ENCODE measurements at places on chromosomes 4 and X.

DNA sequence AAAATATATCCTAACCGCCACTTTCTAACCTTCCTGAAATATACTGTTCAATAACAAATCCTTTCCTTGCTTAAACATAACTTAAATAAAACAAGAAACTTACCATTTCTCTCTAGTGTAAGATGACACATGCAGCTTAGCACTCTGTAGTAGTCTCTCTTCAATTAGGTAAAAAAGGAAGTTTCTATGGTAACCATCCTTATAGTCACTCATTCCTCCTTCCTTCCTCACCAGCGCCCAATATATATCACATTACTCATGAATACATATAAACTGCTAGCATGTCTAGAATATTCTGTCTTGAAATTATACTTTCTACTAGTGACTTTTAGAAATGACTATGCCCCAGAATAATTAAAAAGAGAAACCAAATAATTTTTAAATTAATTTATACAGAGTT is 112.2 kb downstream of the SNCA start:
- DNase-seq = no peak

- no peak for DNase-seq
These were observed 319.5 kb upstream of the NOCT start for GRCh38 chr4:138696058-138696457.

- DNase-seq = no peak
These were observed 367.4 kb upstream of the ANXA10 start for GRCh38 chr4:167724941-167725340.

- no peak for DNase-seq
These were observed 54.7 kb downstream of the SMARCAD1 start for GRCh38 chr4:94262163-94263016.

- no peak for DNase-seq
These were observed 278.6 kb downstream of the ADGRA3 start for GRCh38 chr4:22237155-22237751.

- no peak for DNase-seq
These were observed 498.7 kb downstream of the SPOCK3 start for GRCh38 chr4:166735553-166735952.

- DNase-seq = no peak
These were observed 6.2 kb downstream of the MBNL3 start for GRCh38 chrX:132482632-132483031.

DNA sequence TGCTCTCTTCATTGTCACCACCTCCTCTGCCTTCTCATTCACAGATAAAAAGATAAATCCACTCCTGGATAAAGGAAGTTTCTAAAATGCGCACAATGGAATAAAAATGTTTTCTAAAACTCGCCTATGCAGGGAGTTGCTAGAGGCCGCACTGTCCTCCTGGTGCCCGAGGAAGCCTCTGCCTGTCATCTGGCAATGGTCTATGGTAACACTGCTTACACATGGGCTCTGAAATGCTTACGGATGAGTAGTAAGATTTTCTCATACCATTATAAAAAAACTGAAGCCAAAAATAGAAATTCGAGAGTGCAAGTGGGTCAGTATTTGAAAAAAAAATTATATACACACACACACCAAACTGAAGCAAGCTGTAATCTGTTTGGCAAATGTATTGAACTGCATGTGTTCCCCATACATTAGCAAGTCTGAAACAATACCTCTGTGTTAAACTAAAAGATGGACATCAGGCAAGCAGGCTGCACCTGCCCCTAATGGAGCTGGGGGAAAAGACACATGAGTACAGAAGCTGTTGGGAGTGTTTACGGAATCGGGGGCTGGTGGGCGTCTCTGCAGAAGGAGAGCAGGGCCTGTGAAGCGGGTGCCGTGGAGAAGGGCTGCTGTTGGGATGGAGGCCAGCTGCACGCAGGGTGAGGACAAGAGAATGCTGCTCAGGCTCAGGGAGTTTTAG is 103.3 kb upstream of the FAT1 start:
- DNase-seq = no peak

GRCh38 chr4:153522802-153523094 is 56.6 kb downstream of the TMEM131L start:
- peak; percentile 26 for DNase-seq

GRCh38 chr4:569958-570667 is 6.0 kb downstream of the TMEM271 start:
- DNase-seq = no peak

DNA sequence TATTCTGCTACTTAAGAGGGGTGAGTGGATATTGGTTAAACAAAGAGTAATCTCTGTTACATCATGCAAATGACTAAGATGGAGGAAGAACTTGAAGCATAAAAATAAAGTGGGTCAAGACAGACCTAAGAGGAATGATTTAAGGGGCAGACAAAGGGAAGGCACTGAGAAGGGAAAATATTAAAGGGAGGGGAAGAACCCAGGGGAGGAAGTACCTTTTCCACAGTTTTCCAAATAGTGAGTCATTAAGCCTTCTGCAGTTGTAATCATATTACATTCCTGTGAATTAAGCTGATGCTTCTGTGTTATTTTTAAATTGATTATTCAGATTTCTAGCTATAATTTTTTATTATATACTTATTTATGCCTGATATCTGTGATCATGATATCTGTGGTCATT is 253.3 kb downstream of the CENPC start:
- DNase-seq = no peak

DNA sequence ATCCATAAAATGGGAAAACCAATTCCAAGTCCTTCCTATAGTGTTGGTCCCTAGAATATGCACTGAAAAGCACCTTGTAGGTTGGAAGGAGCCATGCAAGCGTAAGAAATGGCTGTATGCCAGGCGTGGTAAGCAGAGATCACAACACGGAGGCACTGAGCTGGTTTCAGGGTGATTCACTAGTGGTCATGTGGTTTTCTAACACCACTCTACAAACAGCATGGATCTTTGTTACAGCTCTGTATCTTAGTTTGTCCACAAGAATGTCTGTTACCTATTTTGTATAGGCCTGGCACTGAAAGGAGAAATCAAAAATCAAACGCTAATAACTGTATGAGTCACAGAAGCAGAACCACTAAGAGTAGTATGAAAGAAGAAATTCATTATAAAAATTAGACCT is 71.9 kb downstream of the MAGEB17 start:
- DNase-seq = no peak

DNA sequence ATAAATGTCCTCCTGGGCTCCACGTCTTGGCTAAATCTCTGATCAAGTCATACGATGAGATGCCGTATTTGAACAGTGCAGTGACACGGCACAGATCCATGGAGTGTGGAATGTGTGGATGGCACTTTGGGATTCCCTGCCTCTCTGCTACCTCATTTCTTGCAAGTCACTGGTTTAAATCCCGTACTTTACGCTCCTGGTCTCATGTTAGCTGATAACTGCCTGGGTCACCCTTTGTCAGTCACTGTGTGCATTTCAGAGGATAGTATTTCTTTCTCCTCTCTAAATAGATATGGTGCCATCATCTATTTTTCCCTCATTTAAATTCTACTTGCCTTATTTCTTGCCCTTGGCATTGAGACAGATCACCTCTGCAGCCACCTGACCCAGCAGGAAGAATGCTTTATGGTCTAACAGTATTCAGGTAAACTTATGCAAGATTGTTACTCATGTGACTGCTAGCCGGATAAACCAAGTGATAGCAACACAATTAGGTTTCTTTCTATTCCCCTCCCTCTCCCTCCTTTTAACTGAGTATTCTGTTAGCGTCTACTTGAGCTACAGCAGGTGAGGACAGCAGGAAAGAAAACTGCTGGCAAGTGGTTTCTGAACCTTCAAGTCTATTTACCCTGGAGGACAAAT is 2.8 kb downstream of the EGF start:
- DNase-seq = no peak

DNA sequence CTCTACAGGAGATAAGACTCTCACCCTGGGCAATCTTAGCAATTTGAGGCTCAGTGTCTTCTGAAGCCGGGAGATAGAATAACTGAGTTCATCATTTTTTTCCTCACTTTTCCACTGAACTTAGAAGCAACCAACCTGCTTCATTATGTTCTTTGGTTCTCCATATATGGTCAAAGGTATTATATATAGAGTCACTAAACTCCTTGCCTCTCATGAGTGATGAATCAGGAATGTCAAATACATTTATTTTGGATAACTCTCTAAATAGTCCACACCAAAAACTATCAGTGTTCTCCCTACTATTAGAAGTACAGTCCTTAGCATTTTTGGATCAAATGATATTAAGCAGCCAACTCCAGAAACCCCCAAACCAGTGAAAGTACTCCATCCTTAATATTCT is 421.5 kb upstream of the EPHA5 start:
- no peak for DNase-seq

DNA sequence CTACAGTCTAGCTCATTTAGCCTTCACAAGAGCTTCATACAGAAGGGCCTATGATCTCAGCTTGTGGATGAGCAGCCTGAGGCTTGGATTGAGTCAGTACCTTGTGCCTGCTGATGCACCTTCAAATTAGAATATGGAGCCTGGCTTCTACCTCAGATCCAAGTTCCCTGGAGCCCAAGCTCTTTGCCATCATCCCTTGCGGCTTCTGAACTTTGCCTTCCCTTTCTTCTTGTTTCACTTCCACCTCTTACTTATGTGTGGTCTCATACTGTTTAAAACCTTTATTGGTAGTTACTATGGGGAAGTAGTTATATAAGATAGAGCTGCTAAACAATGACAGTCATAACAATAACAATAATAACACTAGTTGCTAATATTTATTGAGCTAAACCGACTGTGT is 84.3 kb upstream of the AFF2 start:
- no peak for DNase-seq

- no peak for DNase-seq
These were observed 18.8 kb upstream of the TADA2B start for GRCh38 chr4:7024336-7024890.

GRCh38 chrX:77924320-77924859 is 13.9 kb downstream of the ATP7A start:
- no peak for DNase-seq

- DNase-seq = no peak
These were observed 4.7 kb upstream of the ITGB1BP2 start for GRCh38 chrX:71296806-71297205.

GRCh38 chr4:22500831-22501714 is 14.8 kb downstream of the ADGRA3 start:
- DNase-seq = no peak

- no peak for DNase-seq
These were observed 53.5 kb downstream of the CHST7 start for GRCh38 chrX:46627062-46627461.

- no peak for DNase-seq
These were observed 179.1 kb upstream of the ANXA3 start for GRCh38 chr4:78372355-78372988.

GRCh38 chr4:89119836-89120235 is 8.5 kb downstream of the TIGD2 start:
- no peak for DNase-seq

- DNase-seq = no peak
These were observed 111.7 kb downstream of the SNCA start for GRCh38 chr4:89725268-89725667.

DNA sequence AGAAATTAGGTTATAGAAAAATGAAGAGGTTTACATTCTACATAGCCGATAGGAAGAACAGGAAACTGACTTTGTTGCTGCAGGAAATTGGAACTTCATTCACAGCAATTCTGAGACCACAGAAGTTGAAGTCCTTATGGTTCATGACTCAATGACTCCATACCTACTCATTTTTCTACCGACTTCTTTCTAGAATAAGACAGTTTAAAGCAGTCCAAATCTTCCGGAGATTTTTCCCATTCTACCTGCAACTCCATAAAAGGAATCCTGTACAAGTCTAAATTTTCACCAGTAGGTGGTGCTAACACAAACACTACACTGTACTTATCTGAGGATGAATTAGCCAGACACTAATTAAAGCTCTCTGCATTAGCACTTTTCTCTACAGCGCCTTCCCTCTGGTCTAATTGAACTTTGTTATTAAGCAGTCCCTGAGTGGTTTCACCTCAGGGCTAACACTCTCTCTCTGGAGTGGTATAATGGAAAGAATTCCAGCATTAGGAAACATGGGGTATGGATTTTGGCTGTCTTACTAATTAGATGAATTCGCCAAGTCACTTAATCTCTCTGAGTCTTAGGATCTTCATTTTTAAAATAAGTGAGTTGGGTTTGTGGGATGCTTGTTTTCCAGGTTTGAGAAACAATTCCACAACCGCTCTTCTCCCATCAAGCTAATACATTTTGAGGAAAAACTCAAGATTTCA is 167.9 kb downstream of the SMIM20 start:
- DNase-seq = no peak

GRCh38 chrX:10049236-10049635 is 82.1 kb downstream of the CLDN34 start:
- DNase-seq = no peak

GRCh38 chrX:124212622-124213021 is 119.8 kb upstream of the TEX13D start:
- DNase-seq = no peak

DNA sequence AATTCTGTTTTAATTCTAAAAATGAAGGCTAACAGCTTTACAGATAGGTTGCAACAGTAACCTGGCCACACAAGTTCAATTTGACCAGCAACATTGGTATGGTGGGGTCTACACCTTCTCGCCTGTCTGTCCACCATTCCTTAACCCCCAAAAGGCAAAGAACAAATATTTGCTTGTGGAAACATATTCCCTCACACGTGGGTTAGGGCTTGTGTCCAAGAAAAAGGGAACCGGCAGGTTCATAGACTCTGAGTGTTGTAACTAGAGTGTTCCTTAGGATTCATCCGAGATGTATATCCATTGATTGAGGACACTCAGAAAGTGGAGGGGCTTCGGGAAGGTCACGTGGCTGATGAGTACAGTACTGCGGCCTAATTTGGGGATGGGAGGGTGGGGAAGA is 54.1 kb downstream of the C4orf51 start:
- DNase-seq = no peak

- peak; percentile 53 for DNase-seq
These were observed 966 bp downstream of the CCNG2 start for GRCh38 chr4:77157859-77158486.

- DNase-seq = no peak
These were observed 749.6 kb downstream of the RAB28 start for GRCh38 chr4:12734586-12734985.

DNA sequence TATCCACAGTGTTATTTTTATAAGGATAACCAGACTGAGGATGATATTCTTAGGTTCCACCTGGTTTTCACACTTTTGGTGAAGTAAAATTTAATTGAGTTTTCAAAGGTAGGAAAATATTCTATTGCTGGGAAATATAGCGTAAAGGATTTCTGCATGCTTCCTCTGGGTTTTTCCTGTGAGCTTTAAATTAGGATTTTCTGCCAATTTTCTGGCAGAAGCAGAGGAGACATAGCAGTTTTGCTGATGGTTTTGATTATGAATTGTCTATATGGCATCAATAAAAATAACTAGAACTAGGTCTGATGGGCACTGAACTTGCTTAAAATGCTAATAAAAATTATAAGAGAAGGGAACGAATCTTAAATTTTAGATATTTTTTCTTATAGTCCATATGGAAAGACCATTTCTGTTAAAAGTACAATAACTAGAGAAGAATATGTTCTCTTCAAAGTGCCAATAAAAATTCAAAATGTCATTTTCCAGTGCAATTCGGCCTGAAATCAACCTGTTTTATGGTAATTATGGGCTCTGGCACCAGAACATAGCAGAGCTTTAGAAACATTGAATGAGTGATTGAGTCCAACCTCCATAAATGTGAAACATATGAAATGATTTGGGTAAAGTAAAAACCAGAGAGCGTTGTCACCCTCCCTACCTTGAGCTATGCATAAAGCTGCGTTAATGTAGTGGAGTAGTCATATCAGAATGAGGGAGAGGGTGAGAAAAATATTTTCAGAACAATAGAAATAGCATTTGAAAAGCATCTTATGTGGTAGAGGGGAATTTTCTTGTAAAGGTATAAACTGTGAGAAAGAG is 279.7 kb downstream of the SPRY1 start:
- no peak for DNase-seq

GRCh38 chr4:109169170-109169569 is 133.3 kb downstream of the COL25A1 start:
- no peak for DNase-seq

All from activated effector memory CD4-positive, alpha-beta T cell treated with Interleukin-2 at 50 U/mL for 16 hours (primary cell).